Left renal cortex interstitium (tissue), 4 donors: ENCODE measurements at places on chromosomes 13 and 19.

- no peak for DNase-seq
Observed at GRCh38 chr13:30360586-30360985, 53.2 kb upstream of the KATNAL1 start.

GRCh38 chr13:93116809-93117208 lies 109.8 kb upstream of the GPC6 start:
- DNase-seq, result no peak

DNA sequence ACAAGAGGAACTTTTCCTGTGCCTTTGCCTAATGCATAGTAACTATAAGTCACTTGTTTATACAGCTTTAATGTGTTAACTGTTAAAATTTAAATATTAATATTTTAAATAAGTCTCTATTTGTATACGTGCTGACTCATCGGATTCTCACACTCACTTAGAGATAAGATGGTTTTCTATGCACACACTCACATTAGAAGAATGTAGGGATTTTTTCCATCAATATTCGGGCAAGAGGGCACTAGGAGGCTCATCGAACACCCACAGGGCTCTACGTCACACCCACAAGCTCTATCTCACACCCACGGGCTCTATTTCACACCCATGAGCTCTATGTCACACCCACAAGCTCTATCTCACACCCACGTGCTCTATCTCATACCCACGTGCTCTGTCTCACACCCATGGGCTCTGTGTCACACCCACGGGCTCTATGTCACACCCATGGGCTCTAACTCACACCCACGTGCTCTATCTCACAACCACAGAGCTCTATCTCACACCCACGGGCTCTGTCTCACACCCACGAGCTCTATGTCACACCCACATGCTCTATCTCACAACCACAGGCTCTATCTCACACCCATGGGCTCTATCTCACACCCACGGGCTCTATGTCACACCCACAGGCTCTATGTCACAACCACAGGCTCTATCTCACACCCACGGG lies 73.4 kb downstream of the COL4A2 start:
- DNase-seq, result no peak

- no peak for DNase-seq
Observed at GRCh38 chr19:55208880-55209692, at the start of gene PTPRH. TSS of gene PTPRH (minus strand) at chr19:55209501. CDS start at chr19:55209433, 68 bp downstream.

GRCh38 chr13:34038541-34039068 lies 220.7 kb downstream of the RFC3 start:
- DNase-seq, result no peak

GRCh38 chr13:113996912-113997745 lies 23.3 kb upstream of the C13orf46 start:
- no peak for DNase-seq

DNA sequence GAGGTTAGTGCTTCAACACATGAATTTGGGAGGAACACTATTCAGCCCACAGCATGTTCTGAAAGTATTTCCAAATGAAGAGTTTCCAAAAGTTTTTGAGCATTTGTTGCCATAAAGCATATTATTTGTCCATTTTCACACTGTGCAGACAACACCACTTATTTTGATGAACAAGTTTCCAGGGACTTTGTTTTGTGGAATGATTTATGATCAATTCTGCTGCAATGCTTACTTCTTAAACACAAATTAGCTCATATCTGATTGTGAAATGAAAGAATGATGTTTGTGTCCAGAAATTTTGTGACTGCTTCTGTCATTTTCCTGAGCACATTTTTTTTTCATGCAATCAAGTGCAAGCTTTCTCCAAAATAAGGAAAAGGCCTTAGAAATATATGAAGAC lies 205.3 kb downstream of the RAP2A start:
- DNase-seq, result no peak

DNA sequence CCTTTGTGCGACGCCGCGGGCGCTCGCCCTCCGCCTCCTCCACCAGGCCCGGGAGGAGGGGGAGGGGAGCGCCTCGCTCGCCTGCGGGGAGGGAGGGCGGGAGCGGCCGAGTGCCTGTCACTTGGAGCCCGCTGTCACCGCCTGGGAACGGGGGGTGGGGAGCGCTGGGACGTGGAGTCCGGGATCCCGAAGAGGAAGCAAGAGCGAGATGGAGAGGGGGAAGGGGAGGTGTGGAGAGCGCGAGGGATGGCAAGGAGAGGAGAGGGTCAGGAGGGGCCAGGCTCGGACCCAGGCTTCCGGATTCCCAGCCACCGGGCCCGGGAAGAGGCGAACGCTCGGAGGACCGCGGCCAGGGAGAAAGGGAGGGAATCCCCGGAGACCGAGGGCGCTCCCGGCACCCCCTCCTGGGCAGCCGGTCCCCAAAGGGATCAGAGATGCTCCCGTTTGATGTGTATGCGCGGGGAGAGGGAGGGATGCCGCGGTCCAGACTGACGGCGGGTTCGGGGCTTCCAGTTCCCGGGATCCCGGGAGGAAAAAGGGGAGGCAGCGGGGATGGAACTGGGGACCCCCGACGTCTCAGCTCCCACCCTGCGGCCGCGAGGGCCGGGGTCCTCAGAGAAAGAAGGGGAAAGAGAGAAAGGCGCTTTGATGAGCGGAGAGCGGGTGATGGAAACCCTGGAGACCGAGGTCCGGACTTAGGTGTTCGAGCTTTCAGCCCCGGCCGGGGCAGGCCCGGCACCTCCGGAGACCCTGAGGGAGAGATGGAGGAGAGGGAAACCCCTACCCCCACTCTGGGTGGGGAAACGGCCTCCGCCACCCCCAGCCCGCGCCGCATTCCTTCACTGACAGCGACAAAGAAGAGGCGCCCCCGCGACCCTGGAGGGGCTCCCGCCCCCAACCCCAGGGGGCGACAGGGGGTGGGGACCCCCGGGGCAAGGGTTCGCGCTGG lies 4.7 kb upstream of the DPF1 start:
- DNase-seq, result no peak

GRCh38 chr19:49196527-49197240 lies 39.1 kb downstream of the TRPM4 start:
- DNase-seq, result no peak

DNA sequence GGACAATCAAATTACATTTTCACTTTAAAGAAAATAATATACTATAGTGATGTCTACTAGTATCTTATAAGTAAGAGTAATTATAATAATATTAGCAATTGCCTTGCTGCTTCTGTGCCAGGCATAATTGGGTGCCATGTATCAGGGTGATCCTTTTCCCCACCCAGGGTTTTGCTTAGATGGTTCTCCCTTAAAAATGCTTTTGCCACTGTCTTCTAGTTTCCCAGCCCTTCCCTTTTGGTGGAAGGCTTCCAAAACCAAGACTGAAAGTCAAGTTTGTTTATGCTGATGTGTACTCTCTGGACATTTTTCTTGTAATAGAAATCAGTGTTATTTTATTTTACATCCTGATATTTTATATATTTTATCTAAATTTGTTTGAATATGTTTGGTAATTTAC lies 77.8 kb downstream of the ITGBL1 start:
- DNase-seq, result no peak

- DNase-seq, result no peak
Observed at GRCh38 chr19:1884719-1885334, 469 bp downstream of the ABHD17A start.

GRCh38 chr13:92626274-92626673 lies 600.3 kb upstream of the GPC6 start:
- DNase-seq, result no peak

GRCh38 chr19:33299051-33299688 lies 3.2 kb downstream of the CEBPA start:
- DNase-seq, result no peak

DNA sequence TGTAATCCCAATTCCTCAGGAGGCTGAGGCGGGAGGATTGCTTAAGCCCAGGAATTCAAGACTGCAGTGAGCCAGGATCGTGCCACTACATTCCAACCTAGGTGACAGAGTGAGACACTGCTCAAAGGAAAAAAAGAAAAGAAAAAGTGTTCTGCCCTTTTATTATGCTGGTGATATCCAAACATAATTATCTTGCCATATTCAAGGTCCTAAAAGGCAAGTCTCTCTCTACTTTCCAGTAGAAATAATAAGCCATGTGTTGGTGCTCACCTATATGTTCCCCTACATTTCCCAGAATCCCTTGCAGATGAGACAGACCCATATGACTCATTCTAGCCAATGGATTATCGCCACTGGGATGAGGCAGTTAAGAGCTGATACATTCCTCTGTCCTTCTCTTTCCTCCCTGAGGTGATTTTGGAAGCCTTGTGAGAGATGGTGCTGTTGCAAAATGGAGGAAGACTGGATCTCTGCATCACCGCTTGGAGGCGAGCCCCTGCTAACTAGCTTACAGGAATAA lies 58.3 kb upstream of the MRI1 start:
- DNase-seq, result no peak

- peak; percentile 23 for DNase-seq
Observed at GRCh38 chr19:57171551-57172081, 4.3 kb upstream of the DUXA start.

- no peak for DNase-seq
Observed at GRCh38 chr19:36688058-36688457, 646 bp downstream of the ZNF567 start.

- no peak for DNase-seq
Observed at GRCh38 chr19:14248578-14249011, 42.6 kb upstream of the ADGRL1 start.

DNA sequence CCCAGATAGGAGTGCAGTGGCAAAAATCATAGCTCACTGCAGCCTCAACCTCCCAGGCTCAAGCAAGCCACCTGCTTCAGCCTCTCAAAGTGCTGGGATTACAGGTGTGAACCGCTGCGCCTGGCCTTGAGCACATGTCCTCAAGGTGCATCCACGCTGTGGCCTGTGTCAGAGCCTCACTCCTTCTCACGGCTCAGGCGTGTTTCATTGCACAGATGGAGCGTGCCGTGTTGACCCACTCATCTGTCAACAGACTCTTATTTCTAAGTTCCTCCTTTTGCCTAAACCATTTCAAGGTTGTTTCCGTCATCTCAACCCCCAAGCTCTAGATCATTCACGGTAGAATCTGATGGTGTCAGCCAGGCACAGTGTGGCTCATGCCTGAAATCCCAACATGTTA lies 28.2 kb downstream of the ATP8B3 start:
- DNase-seq, result no peak

DNA sequence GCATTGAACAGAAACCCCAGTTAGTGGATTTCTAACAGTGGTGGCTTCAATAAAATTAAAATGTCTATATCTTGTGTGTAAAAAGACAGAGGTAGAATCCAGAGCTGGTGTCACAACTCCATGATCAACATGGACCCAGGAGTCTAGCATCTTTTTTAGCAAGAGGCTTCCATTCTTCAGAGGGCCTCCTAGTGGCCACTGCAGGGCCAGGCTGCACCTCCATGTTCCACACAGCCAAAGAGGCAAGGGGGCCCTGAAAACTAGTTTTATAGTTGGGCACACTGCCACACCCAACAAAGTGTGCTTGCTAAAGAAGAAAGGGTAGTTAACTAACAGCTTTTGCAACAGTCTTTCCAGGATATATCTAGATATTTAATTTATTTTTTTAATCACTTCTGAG lies 12.9 kb downstream of the N4BP2L1 start:
- DNase-seq, result no peak

- no peak for DNase-seq
Observed at GRCh38 chr13:71417205-71417604, 449.8 kb downstream of the DACH1 start.

- no peak for DNase-seq
Observed at GRCh38 chr13:113239357-113239756, 29.9 kb downstream of the CUL4A start.

GRCh38 chr13:72383646-72384045 lies 343.8 kb downstream of the MZT1 start:
- no peak for DNase-seq

DNA sequence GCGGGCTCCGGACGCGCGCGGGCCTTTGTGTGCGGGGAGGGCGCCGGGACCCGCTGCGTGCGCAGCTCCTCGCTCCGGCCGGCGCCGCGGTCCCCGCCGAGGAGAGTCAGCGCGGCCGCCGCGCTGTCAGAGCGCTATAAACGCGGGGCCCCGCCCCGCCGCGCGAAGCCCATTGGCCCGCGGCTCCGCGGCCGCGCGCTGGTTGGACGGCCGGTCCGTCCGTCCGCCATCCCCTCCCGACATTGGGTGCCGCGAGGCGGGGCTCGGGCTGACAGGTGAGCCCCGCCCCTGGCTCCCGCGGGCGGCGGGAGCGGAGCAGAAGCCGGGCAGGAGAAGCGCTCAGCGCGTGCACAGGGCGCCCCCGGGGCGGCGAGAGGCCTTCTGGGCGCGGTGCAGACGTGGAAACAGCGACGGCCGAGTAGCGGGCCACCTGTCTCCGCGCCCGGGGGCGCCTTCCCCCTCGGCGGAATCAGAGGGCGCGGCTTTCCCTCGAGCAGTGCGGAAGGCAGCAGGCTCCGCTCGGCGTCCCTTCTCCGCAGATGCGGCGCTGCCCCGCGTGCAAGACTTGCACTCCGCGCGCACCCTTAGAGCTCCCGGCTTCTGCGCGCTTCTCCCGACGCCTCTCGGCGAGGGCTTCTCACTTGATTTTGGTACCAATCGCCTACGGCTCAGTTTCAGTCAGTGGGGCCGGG lies at the start of gene EFNB2:
TSS of gene EFNB2 (minus strand) at position 111 of the 692 bp plus-strand sequence. CDS start 698 bp downstream, outside the sequence.
- DNase-seq, result peak; percentile 82

DNA sequence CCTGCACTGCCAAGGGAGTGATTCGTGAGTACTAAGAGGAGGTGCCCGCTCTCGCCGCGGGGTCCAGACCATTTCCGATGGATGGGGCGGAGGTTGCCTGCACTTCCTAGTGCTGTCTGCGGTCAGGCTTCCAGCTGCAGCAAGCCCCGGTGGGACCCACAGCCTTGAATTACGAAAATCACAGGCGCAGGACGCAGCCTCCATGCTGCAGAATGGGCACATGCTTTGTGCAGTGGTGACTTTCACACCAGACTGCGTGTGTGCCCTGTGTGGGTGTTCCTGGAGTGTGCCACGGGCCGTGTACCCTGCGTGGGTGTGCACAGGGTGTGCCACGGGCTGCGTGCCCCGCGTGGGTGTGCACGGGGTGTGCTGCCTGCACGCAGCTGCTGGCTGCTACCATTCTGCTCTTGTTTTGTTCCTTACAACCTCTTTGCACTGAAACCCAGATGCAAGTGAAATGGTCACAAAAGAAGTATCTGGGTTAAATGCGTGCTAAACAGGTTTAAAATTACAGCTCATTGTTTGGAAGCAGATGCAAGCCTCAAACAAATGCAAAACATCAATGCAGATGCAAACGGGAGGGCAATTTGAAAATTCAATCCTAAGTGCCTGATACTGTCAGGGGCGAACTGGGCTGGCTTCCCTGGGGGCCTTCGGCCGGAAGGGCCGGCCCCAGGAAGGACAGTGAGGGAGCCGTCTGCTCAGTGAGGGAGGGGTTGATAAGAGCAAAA lies 221.2 kb upstream of the SOX1 start:
- DNase-seq, result no peak

DNA sequence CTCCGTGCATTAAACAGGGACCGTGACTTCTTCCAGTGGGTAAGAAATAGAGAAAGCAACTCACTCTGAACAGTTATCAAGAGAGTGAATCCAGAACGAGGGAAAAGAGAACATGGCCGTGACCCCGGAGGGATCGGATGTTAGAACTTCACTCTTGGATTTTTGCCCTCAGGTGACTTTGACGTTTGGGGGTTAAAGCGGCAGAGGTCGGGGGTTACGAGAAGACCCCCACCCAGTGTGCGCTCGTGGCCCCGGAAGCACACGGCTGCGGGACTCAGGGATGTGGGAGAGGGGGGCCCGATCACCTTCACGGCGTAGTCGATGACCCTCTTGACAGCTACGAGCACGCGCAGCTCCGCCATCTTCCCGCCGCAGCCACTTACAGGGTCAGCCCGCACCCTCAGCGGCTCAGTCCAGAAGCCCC lies at the start of gene ETFB:
TSS of gene ETFB (minus strand) at position 424 of the 424 bp plus-strand sequence. CDS start at position 362, 62 bp downstream.
- no peak for DNase-seq

GRCh38 chr19:49151267-49152118 lies 3.7 kb downstream of the HRC start:
- no peak for DNase-seq
